Posterior vena cava (tissue), 2 donors: ENCODE measurements at places on chromosomes 6 and 20.
A peak's percentile ranks its signal among the peaks of the same experiment; 100 is the strongest.

GRCh38 chr6:169172456-169172855 lies 81.2 kb downstream of the THBS2 start:
- peak; percentile 96 for DNase-seq

GRCh38 chr6:139313229-139313628 lies 21.4 kb upstream of the TXLNB start:
- DNase-seq, result no peak

DNA sequence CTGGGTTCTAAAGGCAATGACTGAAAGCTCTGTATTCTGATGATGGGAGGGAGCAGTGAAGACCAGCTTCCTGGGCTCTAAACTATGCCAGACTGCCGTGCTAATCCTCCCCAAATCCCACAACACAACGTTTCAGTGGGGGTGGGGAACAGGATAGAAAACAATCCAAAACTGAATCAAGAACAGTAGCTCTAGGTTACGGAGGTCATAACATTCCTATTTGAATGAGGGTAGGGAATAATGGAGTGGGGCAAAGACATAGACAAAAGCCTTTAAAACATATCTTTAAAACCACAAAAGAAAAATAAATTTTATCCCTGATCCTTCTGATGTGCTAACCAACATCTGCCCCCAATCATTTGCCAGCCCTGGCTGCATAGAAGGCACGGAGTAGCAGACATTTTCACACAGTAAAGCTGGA lies 7.8 kb downstream of the USP49 start:
- no peak for DNase-seq

DNA sequence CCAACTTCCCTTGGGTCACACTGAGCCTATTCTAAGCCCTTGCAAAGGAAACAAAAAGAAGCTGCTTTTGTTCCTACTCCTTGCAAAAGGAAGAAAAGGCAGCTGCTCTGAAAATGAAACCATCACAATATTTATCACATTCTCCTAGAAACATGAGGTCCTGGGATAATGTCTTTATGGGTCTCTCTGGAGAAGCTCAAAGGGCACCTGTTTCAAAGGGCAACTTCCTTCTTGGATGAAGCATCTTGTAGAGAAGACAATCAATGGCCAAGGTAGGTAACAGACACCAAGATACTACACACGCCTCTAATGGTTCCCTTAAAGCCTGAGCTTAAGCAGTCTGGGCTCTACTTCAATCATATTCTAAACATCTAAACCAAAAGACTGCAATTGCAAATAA lies 10.4 kb downstream of the ELOVL5 start:
- no peak for DNase-seq

GRCh38 chr6:11214901-11215300 lies 17.6 kb downstream of the NEDD9 start:
- DNase-seq, result no peak

DNA sequence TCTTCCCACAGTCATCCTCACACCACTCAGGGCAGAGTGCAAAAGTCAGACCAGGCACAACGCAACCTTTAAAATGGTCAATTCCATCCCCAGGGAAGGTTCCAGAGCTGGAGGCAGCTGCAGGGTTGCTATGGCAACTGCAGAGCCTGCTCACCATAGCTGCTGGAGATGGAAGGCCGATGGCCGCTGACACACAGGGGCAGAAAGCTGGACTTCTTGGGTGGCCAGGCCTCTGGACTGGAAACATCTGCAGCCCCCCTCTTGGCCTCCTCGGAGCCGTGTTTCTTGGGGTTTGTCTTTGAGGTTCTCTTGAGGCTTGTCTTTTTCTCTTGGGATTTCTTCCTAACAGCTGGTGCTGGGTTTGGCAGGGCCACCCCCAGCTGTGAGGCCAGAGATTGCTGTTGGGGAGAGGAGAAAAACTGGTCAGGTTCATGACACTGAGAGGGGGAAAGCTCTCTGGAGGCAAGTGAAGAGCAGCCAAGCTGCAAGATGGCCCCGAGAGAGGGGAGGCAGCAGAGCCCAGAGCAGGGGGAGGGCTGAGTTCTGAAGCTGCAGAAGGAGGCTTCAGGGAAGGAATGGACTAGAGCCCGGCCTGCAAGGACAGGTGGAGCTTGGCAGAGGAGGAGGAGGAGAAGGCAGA lies 10.2 kb downstream of the BNIP5 start:
- DNase-seq, result peak; percentile 73

DNA sequence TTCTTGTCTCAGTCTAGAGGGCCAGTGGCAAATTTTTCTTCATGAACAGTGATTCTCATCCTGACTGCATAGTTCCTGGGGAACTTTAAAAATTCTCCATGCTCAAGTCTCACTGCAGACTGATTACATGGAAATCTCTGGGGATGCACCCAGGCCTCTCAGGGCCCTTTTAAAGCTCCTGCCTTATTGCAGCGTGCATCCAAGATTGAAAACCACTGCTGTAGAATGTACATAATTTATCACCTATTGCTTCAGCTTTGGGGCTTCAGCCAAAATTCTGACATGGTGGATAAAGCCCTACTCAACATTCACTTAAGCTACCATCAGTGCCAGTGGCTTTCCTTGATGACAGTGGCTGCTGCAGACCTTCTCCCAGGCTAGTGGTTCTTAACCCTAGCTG lies 143.8 kb downstream of the BTBD3 start:
- DNase-seq, result no peak

DNA sequence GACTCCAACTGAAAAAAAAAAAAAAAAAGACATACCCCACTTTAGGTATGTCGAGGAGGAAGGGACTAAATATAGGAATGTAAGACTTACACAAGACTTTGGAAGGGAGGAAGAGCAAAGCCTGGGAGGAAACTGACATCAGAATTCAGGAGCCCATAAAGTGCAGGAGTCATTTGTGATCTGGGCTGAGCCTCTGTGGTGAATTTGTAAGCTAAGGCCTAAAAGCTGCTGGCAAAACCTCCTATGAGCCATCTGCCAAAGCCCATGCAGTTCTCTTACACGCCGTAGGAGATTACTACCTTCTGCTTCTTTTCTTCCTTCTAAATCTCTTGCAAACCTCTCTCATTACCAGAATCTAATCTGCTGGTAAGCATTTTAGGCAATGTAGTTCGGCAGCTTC lies 52.0 kb upstream of the THEMIS start:
- no peak for DNase-seq

DNA sequence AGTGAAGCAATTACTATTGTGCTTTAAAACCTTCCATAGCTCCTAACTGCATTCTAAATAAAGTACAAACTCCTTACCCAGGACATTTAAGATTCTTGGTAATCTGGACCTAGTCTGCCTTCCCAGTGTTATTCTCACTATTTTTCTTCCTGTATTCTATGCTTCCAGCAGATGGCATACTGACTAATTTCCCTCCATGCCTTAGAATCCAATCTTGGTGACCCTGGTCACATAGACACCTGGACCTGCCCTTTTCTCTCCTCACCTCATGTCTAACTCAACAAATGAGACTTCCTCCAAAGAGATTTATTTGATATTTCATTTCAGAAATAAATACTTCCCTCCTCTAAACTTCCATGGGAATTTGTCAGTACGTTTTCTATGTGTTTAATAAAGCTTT lies 25.8 kb downstream of the ROS1 start:
- no peak for DNase-seq

DNA sequence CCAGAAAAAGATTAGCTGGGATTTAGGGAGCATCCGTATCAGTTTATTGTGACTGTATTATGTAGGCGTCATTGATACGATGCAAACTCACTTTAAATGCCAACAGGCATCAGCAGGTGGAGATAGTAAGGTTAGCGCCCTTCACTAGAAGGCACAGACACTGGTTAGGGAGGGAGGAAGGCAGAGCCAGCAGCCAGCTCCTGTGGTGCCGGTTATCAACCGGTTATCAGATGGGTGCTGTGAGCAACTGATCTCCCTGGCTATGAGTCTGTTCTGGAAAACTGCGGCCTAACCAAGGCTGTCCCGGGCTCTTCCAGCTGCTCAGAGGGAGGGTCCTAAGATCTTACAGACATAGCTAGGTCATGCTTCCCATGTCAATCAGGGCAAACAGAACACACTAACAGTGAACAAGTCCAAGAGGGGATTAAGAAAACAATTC lies 47.5 kb upstream of the CD93 start:
- DNase-seq, result no peak

DNA sequence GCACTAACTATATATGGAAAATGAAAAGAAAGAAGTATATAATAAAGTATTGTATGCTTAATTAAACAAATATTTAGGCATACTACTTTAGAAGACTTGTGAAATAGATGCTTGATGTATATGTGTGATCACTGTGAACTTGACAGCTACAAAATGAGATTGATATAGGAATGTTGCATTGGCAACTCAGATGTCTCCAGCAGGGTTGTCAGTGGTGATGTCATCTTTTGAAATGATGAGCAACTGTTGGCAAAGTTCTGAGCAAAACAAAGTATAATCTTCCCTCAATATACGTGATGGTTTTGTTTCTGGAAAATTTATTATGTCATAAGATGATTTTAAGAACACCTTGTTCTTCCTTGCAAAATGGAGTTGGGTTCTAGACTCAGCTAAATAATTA lies 133.8 kb downstream of the ARID1B start:
- no peak for DNase-seq

DNA sequence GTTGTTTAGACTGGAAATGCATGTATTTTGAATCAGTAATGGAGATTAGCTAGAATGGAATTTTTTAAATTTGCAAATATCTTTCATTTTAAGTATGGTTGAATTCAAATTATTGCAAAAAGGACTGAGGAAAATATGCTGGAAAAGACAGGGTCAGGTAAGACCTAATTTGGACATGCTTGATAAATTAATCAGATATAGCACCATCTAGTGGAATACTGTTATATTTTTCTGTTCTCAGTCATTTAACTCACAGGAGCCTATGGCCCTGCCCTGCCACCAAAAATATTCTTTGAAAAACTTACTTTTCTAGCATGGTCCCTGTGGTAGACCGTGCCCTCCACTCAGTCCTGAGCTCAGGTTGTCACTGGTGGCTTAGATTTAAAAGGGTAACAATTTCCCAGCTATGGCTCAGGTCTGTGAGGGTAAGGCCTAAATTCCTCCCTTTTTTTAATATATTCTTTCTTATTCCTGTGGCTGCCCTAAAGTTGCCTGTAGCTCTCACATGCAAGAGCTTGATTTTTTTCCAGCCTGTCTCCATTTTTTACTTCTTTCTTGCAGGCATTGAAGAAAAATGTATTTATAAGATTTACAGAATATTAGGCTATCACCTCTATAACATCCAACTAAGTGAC lies 25.3 kb upstream of the KIAA1586 start:
- DNase-seq, result no peak

DNA sequence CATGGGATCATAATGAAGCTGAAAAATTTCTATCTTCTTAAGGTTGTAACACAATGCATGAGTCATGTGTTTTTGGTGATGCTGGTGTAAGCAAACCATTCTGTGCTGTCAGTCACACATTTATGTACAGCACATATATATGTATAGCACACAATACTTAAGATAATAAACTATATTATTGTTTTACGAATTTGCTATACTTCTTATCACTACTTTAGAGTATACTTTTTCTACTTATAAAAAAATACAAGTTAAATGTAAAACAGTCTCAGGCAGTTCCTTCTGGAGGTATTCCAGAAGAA lies 920.1 kb upstream of the FLRT3 start:
- DNase-seq, result no peak

DNA sequence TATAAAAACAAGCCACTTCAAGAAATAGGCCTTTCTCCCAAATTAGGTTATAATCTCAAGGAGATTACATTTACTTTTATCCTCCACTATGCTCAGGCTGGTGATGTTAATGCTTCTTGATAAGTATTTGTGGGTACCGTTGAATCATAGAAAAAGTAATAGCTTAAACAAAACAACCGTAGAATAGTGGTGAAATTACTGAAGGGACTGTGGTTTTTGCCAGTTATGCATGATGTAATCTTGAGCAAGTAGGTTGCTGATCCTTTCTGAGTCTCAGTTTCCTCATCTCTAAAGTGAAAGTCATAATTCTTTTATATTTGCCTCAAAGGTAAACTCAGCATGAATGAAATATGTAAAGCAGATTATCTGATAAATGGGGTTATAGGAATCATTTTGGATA lies 187.3 kb upstream of the JAG1 start:
- no peak for DNase-seq

GRCh38 chr6:104013312-104013971 lies 846.3 kb downstream of the HACE1 start:
- no peak for DNase-seq

DNA sequence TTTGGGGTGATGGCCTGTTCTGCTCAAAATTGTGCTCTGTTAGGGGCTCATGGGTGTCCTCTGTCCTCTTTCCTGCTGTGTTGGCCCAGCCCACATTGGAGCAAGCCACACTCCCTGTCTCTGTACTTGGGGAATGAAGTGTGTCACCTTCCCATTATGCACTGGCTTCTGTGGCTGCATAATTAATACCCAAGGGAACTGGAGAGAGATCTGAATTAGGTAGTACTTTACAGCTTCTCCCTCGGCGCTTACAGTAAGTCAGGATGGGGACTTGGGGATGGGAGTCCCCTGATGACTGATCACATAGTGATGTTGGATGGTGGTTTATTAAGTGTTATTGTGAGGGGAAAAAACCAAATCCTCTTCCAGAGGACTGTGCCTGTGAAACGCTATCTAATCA lies 116.6 kb downstream of the FOXO3 start:
- no peak for DNase-seq

DNA sequence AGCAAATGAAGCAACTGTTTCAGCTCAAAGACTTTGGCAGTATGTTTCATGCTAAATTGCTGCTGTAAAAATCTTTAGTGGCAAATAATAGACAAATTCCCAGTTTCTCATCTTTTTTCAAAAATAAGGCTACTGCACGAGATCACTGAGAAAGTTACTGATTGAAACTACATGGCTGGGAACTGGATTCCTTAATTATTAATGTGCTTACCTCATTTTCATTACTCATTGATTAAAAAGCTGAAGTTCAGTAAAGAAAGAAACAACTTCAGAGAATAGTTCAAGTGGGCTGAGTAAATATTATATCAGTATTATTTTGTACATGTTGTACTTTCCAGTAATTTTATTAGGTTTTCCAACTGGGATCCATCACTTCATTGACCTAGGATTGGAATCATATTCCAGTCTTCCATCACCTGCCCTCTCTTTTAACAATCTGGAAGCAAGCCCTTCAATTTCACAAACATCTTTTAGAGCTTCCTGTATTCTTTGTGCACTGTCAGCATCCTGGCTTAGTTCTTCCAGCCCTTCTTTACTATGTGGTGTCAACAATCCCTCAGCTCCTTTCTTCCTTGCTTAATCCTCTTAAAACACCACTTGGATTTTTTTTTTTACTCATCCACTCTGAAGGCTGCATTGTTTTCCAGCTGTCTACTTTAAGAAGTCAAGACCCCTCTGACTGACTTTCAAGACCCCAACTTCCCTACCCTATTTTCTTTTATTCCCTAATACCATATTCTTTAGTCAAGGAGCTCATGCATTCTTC lies 4.3 kb downstream of the MEI4 start:
- no peak for DNase-seq
